ENCODE measurements at places on chromosomes 12 and 14.

GRCh38 chr12:69981881-69982475 lies 157.0 kb downstream of the MYRFL start:
- DNase-seq: peak; percentile 51

DNA sequence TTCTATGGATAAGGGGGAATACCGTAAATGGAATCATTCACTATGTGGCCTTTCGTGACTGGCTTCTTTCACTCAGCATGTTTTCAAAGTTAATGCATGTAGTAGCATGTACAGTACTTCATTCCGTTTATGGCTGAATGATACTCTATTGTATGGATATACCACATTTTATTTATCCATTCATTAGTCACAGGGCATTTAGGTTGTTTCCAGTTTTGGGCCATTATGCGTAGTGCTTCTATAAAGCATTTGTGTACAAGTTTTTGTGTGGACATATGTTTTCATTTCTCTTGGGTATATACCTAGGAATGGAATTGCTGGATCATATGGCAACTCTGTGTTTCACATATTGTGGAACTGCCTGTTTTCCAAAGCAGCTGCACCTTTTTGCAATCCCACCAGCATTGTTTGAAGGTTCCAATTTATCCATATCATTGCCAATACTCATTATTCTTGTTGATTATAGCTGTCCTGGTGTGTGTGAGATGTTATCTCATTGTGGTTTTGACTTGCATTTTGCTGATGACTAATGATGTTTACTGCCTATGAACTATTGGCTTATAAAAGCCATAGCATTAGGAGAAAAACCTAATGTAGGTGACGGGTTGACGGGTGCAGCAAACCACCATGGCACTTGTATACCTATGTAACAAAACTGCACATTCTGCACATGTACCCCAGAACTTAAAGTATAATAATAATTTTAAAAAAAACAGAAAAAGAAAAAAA lies 45.5 kb downstream of the ATF7IP start:
- no peak for DNase-seq

GRCh38 chr14:67432050-67432564 lies 20.1 kb upstream of the PLEK2 start:
- peak; percentile 67 for DNase-seq

DNA sequence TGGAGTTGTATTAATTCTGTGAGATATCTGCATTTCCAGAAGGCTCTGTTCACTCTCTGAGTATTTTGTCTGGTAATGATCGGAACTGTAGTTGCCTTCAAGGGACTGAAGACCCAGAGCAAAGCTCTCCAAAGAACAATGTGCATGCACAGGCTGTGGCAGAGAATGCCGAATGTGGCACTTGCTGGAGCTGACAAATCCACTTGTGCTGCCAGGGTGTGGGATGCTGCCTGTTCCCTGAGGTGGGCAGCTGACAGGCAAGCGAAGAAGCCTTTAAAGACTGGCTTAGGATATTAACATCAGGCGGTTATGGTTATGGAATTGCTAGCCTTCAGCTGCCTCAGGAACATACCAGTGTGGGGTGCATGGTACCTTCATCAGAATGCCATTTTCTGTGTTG lies 419.9 kb upstream of the ATP2B1 start:
- DNase-seq: no peak

- DNase-seq: no peak
Observed at GRCh38 chr12:53327435-53328042, 6.1 kb upstream of the AAAS start.

GRCh38 chr14:98169170-98169587 lies 1102.8 kb downstream of the BCL11B start:
- DNase-seq: no peak
